ENCODE measurements at places on chromosomes 13 and 19. TPM values are rescaled to one million over a fixed set of nuclear protein-coding genes. Genes with fewer than 3 reads are reported as not detected.

DNA sequence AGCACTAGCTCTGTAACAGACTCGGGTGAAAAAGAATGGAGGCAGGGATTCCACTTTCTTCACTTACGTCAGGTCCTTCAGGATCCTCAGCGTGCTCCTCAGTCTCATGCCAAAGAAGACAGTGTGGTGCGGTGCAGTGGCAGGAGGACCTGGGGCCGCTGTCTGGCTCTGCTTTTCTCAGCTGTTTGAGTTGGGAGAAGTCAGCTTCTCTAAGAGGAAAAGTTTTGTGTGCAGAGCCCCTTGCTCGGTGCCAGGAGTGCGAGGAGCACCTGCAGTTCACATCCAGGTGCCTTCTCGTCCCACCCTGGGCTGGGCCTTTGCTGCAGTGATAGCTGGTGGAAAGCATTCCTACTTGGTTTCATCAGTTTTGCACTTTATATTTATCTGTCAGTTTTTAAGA is 77.9 kb upstream of the TEX29 start:
- no peak for DNase-seq

DNA sequence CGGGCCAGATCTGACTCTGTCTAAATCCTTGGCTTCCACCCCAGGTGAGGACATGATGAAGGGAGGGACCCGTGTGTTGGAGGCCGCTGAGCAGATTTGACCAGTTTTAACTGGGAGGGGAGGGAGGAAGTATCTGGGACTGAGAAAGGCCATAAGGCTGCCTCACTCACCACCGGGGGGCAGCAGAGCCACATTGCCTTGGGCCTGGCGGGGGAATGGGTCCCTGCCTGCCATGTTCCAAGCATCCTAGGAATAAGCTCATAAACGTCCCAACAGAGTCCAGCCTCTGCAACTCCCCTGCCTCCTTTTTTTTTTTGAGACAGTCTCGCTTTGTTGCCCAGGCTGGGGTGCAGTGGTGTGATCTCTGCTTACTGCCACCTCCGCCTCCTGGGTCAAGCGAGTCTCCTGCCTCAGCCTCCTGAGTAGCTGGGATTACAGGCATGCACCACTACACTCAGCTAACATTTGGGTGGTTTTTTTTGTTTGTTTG is 15.5 kb downstream of the MAST3 start:
- DNase-seq: no peak

- no peak for DNase-seq
These were observed 35.3 kb upstream of the NPAS1 start for GRCh38 chr19:46984077-46985010.

DNA sequence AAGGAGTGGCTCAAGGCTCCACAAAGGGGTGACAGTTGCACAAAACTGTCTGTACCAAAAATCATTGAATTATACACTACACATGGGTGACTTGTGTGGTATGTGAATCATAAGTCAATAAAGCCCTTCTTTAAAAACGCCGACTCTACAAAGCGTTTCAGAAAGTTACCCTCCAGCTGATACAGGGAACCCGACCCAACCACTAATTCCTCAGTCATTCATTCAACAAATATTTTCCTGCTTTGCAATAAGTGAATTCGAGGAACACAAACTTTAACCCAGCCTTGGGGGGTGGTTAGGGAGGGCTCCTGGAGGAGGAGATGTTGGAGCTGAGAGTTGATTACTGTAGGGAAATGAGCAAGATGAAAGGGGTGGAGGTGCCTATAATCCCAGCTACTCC is 32.0 kb downstream of the LTBP4 start:
- no peak for DNase-seq

DNA sequence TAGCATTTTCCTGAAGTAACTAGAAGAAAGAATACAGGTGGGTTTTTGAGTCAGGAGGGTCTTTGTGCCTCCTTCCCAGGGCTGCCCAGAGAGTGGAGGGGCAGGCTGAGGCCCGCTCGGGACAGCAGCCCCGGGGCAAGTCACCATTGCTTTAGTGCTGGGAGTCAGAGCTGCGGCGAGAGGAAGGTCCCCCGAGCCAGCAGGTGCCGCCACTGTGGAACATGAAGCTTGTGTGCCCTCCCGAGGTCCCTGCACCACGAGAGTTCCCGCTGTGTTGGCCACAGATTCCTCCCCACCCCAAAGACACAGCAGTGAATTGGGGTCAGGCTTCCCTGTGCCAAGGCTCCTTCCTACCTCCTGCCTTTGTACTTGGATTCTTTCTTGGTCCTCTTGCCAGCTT is 50.9 kb upstream of the TEX29 start:
- DNase-seq: no peak

DNA sequence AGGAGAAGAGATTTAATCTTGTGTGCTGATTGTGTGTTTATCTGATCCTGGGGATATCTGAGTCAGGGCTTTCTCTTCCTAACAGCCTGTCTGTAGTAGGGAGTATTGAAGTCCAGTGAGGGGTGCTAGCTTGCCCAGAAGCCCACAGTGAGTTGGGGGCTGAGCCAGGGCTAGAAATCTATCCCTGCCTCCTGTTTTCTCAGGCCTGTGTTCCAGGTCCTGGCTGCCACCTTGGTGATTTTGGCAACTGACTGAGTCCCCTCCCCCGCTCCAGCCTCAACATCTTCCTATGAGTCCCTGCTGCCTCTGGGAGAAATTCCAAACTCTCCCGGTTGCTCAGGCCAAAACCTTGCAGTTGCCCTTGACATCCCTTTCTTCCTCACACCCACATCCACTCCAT is 7.7 kb upstream of the NOVA2 start:
- no peak for DNase-seq

- no peak for DNase-seq
These were observed 4.2 kb downstream of the GATAD2A start for GRCh38 chr19:19409631-19410030.

- no peak for DNase-seq
These were observed 7.2 kb downstream of the SLITRK5 start for GRCh38 chr13:87678372-87678752.

- DNase-seq: no peak
These were observed 349.2 kb upstream of the ARGLU1 start for GRCh38 chr13:106917024-106917571.

DNA sequence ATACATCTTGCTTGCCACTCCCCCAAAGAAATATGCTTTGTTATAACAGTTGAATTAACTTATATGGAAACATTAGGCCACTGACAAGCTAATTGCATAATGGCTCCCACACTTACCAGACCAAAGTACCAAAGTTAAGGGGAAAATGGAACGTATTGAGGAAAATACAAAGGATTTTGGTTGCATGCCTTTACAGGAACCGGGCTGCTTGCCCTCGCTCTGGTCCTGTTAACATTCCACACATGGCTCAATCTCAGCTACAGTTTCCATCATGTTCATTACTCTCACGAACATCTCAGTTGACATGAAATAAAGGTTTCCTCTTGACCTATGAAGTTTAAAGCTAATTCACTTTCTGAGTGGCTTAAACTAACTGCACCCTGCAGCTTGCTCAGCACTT is 220.7 kb upstream of the RXFP2 start:
- DNase-seq: no peak

DNA sequence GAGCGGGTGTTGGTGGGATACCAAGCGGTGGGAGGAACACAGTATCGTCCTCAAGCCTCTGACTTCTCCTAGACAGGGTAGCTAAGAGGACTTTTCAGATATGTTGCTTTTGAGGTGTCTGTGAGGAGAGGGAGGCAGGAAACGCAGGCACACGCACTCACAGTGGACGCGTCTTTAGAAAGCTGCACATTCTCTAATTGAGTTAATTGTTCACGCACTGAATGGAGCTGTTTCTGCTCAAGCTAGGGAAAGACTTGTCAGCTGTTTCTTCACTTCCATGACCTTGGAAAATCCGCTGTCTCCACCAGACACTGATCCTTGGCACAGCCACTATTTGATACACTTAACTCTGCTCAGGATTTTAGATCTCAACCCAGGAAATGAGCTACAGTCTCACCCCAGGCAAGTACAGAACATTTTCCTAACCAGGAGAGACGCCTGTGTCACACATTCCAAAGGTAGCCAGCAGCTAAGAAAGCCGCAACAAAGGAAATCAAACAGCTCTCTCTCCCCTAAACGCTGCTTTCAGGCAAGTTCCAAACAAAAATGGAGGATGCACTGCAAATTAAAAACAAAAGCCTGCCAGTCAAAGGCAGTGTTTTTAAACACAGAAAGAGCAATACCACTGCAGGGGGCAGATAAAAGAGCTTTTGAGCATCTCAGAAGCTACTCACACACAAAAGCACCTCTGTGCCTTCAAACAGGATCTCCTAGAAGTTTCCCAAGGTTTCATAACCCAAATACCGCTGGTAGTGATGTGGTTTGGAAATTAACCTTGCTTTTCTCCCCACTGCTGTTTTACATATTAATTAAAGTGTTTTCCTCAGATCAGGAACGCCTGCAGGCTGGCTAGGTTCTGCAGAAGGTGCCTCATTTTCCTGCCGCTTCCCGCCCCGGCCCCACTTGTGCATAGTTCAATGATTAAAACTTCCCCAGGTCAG is 57.3 kb downstream of the IRS2 start:
- DNase-seq: no peak

DNA sequence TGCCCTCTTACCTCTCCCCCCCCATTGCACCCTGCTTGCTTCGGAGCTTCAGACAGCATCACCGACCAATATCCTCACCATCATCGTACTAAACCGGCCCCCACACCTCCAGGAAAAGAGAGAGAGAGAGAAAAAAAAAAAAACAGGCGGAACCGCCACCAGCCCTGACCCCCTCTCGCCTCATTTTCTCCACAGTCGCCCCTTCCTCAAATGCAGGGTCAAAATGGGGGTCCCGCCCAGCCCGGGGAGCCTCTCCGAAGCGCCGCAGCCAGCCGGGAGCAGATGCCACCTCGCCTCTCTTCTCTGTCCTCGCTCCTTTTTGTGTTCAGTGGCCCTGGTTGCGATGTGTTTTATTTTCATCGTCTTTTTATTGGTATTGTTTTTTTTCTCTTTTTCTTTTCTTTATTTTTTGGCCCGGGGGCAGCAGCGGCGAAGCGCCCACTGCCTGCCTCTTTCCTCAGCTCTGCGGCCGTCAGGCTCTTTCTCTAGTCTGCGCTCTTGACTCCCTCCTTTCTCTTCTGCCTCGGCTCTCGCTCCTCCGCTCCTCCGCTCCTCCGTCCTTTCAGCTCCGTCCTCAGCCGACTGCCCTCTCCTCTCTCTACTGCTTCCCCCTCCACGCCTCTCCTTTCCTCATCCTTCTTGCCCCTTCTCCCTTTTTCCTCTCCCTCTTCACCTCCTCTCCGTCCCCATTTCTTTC is 41.4 kb downstream of the DEDD2 start:
- DNase-seq: no peak

DNA sequence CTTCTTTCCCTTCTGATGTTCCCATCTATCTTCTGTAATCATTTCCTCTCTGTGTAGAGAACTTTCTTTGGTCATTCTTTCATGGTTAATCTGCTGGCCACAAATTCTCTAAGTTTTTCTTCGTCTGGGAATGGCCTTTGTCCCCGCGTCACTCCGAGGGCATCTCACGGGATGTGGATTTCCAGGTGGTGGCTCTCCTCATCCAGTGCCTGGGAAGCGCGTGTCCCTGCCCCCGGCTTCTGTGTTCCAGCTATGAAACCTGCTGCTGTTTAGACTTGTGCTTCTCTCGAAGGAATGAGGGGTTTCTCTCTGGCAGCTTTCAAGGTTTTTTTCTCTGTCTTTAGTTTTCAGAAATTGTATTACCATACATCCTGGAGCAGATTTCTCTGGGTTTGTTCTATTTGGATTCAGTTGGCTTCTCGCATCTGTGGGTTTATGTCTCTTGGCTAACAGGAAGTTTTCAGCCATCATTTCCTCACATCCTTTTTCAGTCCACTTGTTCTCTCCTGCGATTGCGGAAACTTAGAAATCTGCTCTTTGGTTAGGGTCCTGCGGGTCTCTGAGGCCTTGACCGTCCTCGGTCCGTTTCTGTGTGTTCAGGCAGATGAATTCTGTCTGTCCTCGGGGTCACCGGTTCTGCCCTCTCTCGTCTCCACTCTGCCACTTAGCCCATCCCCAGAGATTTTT is 36.9 kb upstream of the DCUN1D2 start:
- no peak for DNase-seq

- no peak for DNase-seq
These were observed 44.3 kb downstream of the COL4A1 start for GRCh38 chr13:110262508-110263291.

DNA sequence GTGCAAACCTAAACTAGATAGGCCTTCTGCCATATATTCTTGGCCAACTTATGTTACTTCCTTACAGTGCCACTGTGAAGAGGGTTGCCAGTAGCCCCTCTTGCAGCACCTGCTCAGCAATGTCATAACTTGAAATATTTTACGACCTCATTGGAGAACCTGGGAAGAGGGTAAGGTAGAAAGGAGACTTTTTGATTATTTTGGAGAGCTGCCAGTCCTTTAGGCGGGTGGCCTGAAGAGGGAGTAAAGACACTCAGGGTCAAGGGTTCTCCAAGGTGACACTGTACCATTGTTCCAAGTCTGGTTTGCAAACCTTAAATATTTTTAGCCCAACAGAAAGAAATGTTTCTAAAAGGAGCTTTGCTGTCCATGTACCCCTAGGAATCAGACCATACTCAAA is 118.3 kb downstream of the FLT1 start:
- DNase-seq: no peak

DNA sequence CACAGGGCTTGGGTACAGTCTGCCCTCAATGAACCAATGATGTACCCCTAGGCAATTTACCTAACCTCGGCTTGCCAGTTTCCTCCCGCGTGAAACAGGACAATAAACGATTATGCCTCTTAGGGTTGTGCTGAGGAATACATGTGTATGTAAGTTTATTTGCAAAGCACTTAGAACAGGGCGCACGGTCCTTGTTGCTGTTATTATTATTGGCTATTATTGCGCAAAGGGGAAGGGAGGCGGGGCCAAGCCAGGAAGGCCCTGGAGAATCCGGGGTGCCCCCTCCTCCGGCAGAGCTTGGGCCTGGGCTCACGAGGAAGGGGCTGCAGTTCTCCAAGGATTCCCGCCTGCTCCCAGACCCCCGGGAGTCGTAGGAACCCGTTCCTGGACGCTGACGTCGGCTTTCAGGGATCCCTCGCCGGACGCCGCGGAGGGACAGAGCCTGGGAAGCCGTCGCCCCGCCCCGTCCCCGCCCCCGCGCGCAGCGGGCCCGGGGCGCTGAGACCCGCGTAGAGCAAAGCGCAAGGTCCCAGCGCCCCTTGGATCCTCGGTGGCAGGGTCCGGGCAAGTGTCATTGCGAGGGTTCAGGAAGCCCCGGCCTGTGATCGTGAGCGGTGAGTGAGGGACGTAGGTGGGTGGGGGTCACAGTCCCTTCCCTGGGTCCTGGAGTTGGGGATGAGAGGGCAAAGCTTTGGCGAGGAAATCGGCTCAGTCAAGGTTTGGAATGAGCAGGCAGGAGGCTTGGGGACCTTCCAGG is at the start of gene TMEM91:
Gene TMEM91 (plus strand): TSS at position 293 of the 757 bp plus-strand sequence. CDS start 1,777 bp downstream, outside the sequence.
- no peak for DNase-seq

The PRSS57 gene
- polyA plus RNA-seq: 0.13 TPM

The NCAN gene
- 0.07 TPM for polyA plus RNA-seq

The METTL21C gene
- 0.33 TPM for polyA plus RNA-seq

The DPP9 gene
- polyA plus RNA-seq: 17.4 TPM

The SLC8A2 gene
- polyA plus RNA-seq: 0.07 TPM

The MPV17L2 gene
- 9.0 TPM for polyA plus RNA-seq

The SPTBN4 gene
- 1.4 TPM for polyA plus RNA-seq

The PGLYRP2 gene
- not detected for polyA plus RNA-seq

Measured in right renal cortex interstitium (tissue), 3 donors.